ENCODE measurements at places on chromosomes 11 and 22. TPM values are rescaled to one million over a fixed set of nuclear protein-coding genes. Genes with fewer than 3 reads are reported as not detected.

GRCh38 chr22:40727070-40727963 is 48.0 kb downstream of the MCHR1 start:
- no peak overlapping the region for H3K4me3 ChIP-seq
- no peaks in the 10 kb centered on the region for H3K36me3 ChIP-seq
- H3K27me3 ChIP-seq: no peaks in the 10 kb centered on the region
- no peak overlapping the region for H3K27ac ChIP-seq
- peaks cover 3% of the 10 kb centered on the region for H3K4me1 ChIP-seq

MUC6 gene
- not detected for total RNA-seq

GRK2 gene
- 23.9 TPM for total RNA-seq

DNA sequence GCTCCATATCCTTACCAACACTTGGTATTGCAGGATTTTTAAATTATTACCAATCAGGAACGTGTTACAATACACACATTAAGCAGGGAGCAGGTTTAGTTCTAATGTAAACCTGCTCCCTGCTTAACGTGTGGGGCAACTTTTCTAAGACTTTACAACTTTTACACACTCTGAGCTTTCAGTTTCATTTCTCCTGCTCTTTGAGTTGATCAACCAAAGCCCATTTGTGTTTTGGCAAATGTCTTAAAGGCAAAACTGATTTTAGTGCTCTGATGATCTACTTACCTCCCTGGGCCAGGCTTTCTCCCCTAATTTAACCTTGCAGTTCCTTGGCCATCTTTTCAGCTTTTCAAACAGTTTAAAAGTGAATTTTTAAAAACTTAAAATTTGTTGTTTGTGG is 70.9 kb downstream of the ZBTB44 start:
- peaks cover 10% of the 10 kb centered on the region for H3K4me1 ChIP-seq
- DNase-seq: no peak
- no peaks in the 10 kb centered on the region for H3K36me3 ChIP-seq
- H3K27ac ChIP-seq: no peak overlapping the region

ENDOD1 gene
- total RNA-seq: 20.6 TPM

- H3K4me3 ChIP-seq: no peak overlapping the region
- no peak for DNase-seq
- H3K27me3 ChIP-seq: no peaks in the 10 kb centered on the region
Measured at GRCh38 chr11:68817554-68817953, 24.2 kb downstream of the CPT1A start.

GRCh38 chr22:37204045-37204655 is 8.1 kb downstream of the SSTR3 start:
- H3K36me3 ChIP-seq: no peaks in the 10 kb centered on the region
- no peak for DNase-seq
- H3K27ac ChIP-seq: no peak overlapping the region
- no peak overlapping the region for H3K4me3 ChIP-seq
- H3K27me3 ChIP-seq: peaks cover 10% of the 10 kb centered on the region

DNA sequence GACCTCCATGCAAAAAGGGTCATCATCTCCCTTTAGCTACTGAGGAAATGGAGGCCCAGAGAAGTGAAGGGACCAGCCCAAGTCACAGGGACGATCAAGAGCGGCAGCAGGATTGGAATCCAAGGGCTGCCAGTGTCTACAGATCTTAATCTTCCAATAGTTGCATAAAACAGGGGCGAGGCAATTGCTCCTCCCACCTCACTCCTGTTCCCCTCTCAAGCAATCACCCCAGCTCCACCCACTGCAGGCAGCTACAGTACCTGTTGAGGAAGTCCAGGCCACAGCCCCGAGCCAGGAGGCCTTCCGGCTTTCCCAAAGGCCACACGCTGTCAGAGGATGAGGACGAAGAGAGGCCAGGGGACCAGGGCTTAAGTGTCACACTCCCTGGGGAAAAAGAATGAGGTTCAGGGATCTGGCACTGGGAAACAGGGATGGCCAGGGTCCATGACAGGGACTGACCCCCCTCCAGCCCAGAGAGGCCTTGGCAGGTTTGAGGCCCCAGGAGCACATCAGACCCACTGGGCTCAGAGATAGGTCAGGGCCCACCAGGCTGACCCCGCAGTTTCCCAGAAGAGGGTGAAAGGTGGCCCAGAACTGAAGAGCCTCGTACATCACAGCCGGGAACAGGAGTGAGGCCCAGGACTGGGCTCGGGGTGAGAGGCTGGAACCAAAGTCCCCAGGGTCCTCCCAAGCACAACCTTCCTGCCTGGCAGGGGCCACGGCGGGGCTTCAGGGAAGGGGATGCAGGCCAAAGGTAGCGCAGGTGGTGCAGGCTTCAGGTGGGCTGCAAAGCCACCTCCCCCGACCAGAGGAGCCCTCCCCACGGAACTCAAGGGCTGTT is 16.4 kb upstream of the MFNG start:
- no peak overlapping the region for H3K27ac ChIP-seq
- H3K27me3 ChIP-seq: no peaks in the 10 kb centered on the region
- peaks cover 29% of the 10 kb centered on the region for H3K36me3 ChIP-seq
- no peak overlapping the region for H3K4me3 ChIP-seq

DNA sequence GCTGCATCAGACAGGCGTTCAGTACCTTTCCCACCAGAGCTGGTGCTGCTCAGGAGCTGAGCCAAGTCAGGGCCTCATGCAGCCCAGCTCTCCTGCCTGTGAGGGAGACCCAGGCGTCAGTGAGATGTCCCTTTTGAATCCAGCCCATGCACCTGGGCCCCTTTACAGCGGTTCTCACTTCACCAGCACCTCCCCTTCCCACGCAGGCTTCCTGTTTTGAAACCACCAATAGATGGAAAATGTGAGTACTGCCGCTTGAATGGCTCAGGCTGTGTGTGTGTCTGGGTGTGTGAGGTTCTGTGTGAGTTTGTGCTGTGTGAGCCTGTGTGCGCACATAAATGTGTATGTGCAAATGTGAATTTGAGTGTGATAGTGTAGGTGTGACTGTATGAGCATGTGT is 88.4 kb downstream of the UBASH3B start:
- H3K27ac ChIP-seq: no peak overlapping the region
- no peak for DNase-seq
- no peaks in the 10 kb centered on the region for H3K36me3 ChIP-seq
- no peaks in the 10 kb centered on the region for H3K27me3 ChIP-seq
- H3K4me1 ChIP-seq: peaks cover 32% of the 10 kb centered on the region

DNA sequence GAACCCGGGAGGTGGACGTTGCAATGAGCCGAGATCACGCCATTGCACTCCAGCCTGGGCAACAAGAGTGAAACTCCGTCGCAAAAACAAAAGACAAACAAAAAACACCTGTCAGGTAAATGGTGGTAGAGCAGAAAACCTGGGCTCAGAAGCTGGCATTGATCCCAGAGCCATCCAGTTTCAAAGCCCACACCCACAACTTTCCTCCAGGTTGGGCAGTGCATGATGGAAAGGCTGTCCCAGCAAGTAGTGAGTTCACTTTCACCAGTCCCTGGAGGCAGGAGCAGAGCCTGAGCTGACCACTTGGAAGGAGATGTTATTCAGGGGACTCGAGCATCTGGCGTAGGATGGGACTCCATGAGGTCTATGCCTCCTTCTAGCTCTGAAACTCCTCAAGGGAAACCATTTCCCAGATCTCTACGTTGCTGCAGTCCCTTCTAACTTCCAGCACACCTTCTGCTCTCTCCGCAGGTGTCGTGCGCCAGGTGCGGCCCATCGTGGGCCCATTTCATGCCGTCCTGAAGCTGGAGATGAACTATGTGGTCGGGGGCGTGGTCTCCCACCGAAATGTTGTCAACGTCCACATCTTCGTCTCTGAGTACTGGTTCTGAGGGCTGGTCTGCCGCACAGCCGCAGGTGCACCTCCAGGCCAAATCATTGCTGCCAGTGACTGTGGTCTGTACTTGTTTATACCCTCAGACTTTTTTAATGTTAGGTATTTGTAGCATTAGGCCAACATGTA is 71.6 kb upstream of the ATXN10 start:
- peaks cover 53% of the 10 kb centered on the region for H3K36me3 ChIP-seq
- H3K4me1 ChIP-seq: no peaks in the 10 kb centered on the region
- H3K4me3 ChIP-seq: no peak overlapping the region
- H3K27me3 ChIP-seq: no peaks in the 10 kb centered on the region

GRCh38 chr22:39240831-39241793 is 3.7 kb downstream of the PDGFB start:
- H3K4me3 ChIP-seq: no peak overlapping the region
- H3K36me3 ChIP-seq: no peaks in the 10 kb centered on the region
- H3K4me1 ChIP-seq: peaks cover 5% of the 10 kb centered on the region
- peaks cover 53% of the 10 kb centered on the region for H3K27me3 ChIP-seq
- no peak overlapping the region for H3K27ac ChIP-seq

RTN4RL2 gene
- not detected for total RNA-seq

GRCh38 chr22:40156001-40156516 is 21.7 kb upstream of the TNRC6B start:
- no peaks in the 10 kb centered on the region for H3K27me3 ChIP-seq
- H3K27ac ChIP-seq: no peak overlapping the region
- no peak overlapping the region for H3K4me3 ChIP-seq
- H3K36me3 ChIP-seq: no peaks in the 10 kb centered on the region

INPP5J gene
- 0.28 TPM for total RNA-seq

DNA sequence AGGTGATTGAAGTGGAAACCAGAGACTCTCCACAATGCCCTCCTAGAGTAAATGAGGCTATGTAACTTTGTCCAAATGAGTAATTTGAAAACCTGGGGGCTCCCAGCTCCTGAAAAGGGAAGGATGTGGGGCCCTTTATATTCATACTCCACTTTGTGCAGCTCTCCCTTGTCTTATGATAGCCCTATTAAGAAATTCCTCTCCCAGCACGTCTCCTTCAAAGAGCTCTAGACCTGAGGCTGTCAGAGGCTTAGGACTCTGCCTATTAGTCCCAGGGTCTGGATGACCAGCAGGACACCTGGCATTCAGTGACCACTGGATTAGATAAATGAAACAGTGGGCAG is 2.1 kb downstream of the SLC43A1 start:
- no peaks in the 10 kb centered on the region for H3K27me3 ChIP-seq
- H3K27ac ChIP-seq: no peak overlapping the region
- peaks cover 5% of the 10 kb centered on the region for H3K36me3 ChIP-seq
- no peaks in the 10 kb centered on the region for H3K4me1 ChIP-seq
- H3K4me3 ChIP-seq: no peak overlapping the region

GRCh38 chr11:57842873-57843272 is 81.3 kb downstream of the CTNND1 start:
- no peaks in the 10 kb centered on the region for H3K27me3 ChIP-seq
- no peaks in the 10 kb centered on the region for H3K36me3 ChIP-seq
- no peak overlapping the region for H3K27ac ChIP-seq
- DNase-seq: no peak
- no peaks in the 10 kb centered on the region for H3K4me1 ChIP-seq
- no peak overlapping the region for H3K4me3 ChIP-seq

DNA sequence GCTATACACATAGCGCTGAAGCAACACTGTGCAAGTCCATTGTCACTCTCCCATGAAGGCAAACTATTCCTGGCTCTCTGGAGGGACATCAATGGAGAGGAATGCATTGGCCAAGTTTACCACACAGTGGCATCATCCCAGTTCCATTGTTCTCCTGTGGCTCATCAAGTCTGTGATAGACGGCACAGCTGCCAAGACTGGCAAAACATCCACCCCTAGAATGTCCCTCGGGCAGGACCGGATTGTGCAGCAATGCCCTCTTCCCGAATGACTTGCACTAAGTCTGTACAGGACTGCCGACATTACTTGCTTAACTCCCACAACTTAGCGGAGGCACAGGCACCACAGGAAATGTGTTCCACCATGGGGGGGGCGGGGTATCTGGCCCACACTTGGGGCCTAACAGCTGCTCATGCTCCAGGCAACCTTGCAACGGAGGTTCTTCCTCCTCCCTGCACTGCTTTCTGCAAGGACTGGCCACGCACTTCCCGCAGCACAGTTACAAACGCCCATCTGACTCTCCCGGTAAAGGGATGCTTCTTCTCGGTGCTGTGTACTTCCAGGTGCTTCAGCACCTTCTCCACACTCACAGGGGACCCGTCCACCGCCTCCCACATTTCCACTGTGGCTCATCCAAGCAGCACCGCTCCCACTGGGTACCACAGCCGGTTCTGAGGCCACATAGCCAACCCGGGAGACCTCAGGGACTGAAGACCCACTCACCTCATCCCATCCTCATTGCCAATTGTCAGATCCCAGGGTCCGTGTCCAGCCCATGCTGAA is 1309.6 kb upstream of the RAG2 start:
- no peaks in the 10 kb centered on the region for H3K27me3 ChIP-seq
- no peaks in the 10 kb centered on the region for H3K4me1 ChIP-seq
- H3K27ac ChIP-seq: no peak overlapping the region
- no peak overlapping the region for H3K4me3 ChIP-seq

DNA sequence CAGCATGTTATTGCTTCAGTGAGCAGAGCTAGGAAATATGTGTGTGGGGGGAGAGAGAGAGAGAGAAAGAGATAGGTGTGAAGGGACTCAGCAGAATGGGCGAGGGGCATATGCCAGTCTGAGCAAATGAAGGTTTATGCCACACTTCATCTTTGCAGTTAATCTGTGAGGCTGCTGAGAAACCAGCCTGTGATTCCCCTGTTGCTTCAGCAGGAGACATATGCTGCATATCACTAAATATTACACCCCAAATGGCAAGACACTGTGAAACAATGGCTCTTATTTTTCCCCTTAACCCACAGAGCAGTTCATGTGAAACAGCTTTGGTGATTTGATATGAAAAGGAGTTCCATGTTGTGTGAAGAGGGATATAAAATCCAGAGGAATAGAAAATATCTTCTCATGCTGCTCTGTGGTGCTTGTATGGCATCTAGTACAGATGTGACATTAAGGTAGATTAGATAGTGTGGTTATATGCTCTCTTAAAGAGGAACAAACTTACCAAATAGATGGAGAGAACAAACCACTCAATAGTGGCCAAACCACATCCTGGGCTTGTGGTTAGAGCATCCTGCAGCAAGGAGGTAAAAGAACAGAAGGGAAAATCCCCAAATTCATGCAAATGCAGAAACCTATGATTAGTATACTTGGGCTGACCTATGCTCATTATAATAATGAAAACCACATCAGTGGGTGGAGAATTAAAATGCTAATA is 864.2 kb downstream of the FAM181B start:
- H3K4me3 ChIP-seq: no peak overlapping the region
- H3K27me3 ChIP-seq: no peaks in the 10 kb centered on the region
- H3K4me1 ChIP-seq: no peaks in the 10 kb centered on the region
- DNase-seq: no peak
- H3K27ac ChIP-seq: no peak overlapping the region

GRCh38 chr22:43978558-43978957 is 23.3 kb downstream of the SAMM50 start:
- H3K27me3 ChIP-seq: no peaks in the 10 kb centered on the region
- H3K27ac ChIP-seq: no peak overlapping the region
- no peaks in the 10 kb centered on the region for H3K4me1 ChIP-seq
- H3K4me3 ChIP-seq: no peak overlapping the region
- no peak for DNase-seq

DNA sequence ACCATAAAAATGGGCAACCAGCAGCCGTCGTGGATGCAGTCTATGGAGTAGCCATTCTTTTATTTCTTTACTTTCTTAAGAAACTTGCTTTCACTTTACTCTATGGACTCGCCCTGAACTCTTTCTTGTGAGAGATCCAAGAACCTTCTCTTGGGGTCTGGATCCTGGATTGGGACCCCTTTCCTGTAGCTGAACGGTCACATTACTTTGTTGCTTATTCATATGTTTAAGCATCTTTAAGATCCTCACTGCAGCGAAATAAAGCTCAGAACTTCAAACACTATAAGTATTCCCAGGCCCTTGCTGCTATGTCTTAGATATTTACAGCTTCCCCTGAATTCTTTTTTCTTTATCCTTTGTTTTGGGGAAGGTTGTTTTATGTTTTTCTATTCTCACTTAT is 187.8 kb upstream of the DDI1 start:
- H3K27me3 ChIP-seq: no peaks in the 10 kb centered on the region
- H3K4me1 ChIP-seq: peaks cover 4% of the 10 kb centered on the region
- H3K36me3 ChIP-seq: no peaks in the 10 kb centered on the region
- no peak overlapping the region for H3K27ac ChIP-seq
- DNase-seq: no peak
